ENCODE measurements at places on chromosomes 7 and 10. TPM values are rescaled to one million over a fixed set of nuclear protein-coding genes. Genes with fewer than 3 reads are reported as not detected.
A peak's percentile ranks its signal among the peaks of the same experiment; 100 is the strongest.

- H3K27ac ChIP-seq = no peak overlapping the region
- no peak overlapping the region for H3K4me3 ChIP-seq
- H3K4me1 ChIP-seq = no peaks in the 10 kb centered on the region
- no peak for DNase-seq
- H3K27me3 ChIP-seq = no peaks in the 10 kb centered on the region
Measured at GRCh38 chr10:36766415-36766810, 359.0 kb upstream of the ANKRD30A start.

GRCh38 chr10:128908099-128908498 is 558.9 kb upstream of the MGMT start:
- peaks cover 6% of the 10 kb centered on the region for H3K27me3 ChIP-seq
- no peaks in the 10 kb centered on the region for H3K36me3 ChIP-seq
- H3K4me1 ChIP-seq = no peaks in the 10 kb centered on the region
- no peak for DNase-seq
- no peak overlapping the region for H3K4me3 ChIP-seq

- DNase-seq = no peak
- H3K4me3 ChIP-seq = no peak overlapping the region
- H3K27me3 ChIP-seq = no peaks in the 10 kb centered on the region
- no peaks in the 10 kb centered on the region for H3K36me3 ChIP-seq
Measured at GRCh38 chr10:62580396-62580795, 206.2 kb downstream of the ZNF365 start.

Gene AKR1C4
- not detected for total RNA-seq

- H3K27me3 ChIP-seq = no peaks in the 10 kb centered on the region
- no peaks in the 10 kb centered on the region for H3K4me1 ChIP-seq
- no peak for DNase-seq
- H3K27ac ChIP-seq = no peak overlapping the region
Measured at GRCh38 chr7:108156897-108157605, 26.9 kb upstream of the LAMB4 start.

GRCh38 chr7:95479992-95480624 is 5.6 kb upstream of the ASB4 start:
- no peak overlapping the region for H3K4me3 ChIP-seq
- DNase-seq = no peak
- H3K36me3 ChIP-seq = no peaks in the 10 kb centered on the region
- no peaks in the 10 kb centered on the region for H3K27me3 ChIP-seq
- 0 out of 2 replicates have a peak, but pooled peaks cover 6% of the 10 kb centered on the region for H3K4me1 ChIP-seq

Gene GIMAP6
- total RNA-seq = 0.12 TPM

DNA sequence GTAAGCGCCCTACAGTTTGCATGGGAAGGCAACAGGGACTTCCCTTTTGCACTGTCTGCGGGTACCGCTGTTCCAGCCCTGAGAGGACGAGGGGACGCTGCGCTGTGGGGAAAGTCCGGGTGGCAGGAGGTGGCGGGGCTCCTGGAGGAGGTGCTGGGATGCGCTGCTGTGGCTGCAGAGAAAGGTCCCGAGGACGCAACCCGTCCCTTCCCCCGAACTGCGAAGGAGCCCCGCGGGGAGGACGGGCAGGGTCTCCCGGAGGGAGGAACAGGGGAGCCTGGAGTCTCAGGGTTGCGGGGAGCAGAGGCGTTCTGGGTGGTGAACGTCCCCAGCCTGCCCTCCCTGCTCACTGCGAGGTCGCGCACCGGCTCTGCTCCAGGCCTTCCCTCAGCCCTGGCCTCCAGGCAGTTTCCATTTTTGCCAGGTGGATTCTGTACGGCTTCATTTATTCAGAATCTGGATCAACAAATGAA is 91.6 kb downstream of the CXCL12 start:
- no peak for DNase-seq
- no peak overlapping the region for H3K4me3 ChIP-seq
- no peaks in the 10 kb centered on the region for H3K4me1 ChIP-seq
- no peak overlapping the region for H3K27ac ChIP-seq
- peaks cover 16% of the 10 kb centered on the region for H3K27me3 ChIP-seq

DNA sequence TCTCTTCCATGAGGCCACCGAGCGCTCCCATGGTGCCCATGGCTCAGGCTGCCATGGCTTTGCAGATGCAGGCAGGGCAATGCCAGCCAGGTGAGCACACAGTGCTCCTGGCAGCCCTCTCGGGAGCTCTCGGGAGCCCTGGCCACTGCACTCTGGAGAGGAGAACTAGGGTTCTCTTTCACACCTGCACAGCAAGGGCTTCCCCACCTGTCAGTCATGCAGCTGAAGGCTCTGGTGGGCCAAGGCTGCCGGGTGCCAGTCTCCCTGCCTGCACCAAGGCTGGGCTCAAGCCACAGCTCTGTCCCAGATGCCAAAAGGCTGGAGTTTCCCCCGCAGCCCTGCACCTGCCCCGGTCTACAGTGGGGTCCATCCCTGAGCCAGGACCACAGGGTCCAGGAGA is 32.6 kb downstream of the NUDT1 start:
- H3K4me1 ChIP-seq = no peaks in the 10 kb centered on the region
- no peaks in the 10 kb centered on the region for H3K36me3 ChIP-seq
- H3K27me3 ChIP-seq = no peaks in the 10 kb centered on the region
- DNase-seq = no peak

DNA sequence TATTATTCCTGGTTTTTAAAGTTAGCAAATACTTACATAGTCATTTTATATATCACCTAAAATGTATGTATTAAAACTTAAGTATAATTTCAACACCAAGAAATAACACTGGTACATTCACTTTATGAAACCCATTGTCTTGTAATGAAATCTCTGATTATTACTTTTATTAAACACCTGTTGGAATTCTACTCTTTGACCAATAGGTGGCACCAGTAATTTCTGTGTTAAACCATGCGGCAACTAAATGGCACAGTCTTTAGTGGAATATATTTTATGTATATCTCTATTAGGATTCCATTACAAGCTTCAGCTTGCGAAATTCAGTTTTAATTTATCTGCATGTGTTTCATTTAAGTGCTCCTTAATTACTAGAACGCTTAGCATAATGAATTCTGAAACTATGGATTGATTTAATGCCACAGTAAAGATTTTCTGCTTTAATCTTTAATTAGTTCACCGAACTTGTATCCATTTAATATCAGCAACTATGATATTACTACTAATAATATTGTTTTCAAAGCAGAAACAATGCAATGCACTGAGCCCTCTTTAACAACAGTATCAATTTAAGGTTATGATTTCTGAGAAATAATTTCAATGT is 181.3 kb downstream of the MAGI2 start:
- no peak overlapping the region for H3K27ac ChIP-seq
- no peak overlapping the region for H3K4me3 ChIP-seq
- no peaks in the 10 kb centered on the region for H3K27me3 ChIP-seq
- no peaks in the 10 kb centered on the region for H3K4me1 ChIP-seq
- peak; percentile 39 for DNase-seq
- no peaks in the 10 kb centered on the region for H3K36me3 ChIP-seq

DNA sequence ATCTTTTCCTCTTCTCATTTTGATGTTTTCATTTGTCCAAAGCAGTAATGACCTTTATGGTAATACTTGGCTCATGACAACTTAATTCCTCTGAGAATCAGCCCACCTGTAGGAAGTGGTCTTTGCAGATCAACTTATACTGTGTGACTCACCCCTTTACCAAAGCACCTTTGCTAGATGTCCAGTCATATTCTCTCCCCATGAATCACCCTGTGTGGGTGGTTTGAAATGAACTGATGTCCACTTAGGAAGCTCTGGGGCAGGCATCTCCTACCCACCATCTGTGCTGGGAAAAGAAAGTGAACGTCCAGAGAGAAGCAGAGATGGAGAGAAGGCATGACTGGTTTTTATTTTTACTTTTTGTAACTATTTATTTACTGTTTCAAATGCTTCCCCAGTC is 410.3 kb downstream of the KIF20B start:
- H3K36me3 ChIP-seq = no peaks in the 10 kb centered on the region
- peak; percentile 91 for DNase-seq
- peaks cover 19% of the 10 kb centered on the region for H3K4me1 ChIP-seq
- no peaks in the 10 kb centered on the region for H3K27me3 ChIP-seq

DNA sequence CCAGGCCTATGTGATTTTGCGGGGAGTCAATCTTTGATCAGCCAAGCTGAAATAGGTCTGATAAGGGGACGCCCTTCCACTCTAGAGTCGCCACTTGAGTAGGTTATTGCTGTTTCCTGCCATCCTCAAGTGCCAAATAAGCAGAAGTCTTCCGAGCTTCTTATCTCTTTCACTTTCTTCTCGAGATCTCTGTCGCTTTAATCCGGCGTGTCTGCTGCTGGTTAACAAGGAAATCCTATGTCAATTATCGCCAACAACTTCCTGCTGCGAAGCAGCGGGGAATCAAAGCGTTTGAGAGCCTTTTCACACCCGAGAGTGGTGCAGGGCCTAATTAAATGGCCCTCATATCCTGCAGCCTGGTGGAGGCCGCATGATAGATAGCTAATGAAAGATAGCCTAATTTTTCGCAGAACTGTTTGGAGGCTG is 215.9 kb downstream of the RAB11FIP2 start:
- H3K27me3 ChIP-seq = peaks cover under 1% of the 10 kb centered on the region
- no peak overlapping the region for H3K27ac ChIP-seq
- no peak for DNase-seq
- H3K4me1 ChIP-seq = no peaks in the 10 kb centered on the region

DNA sequence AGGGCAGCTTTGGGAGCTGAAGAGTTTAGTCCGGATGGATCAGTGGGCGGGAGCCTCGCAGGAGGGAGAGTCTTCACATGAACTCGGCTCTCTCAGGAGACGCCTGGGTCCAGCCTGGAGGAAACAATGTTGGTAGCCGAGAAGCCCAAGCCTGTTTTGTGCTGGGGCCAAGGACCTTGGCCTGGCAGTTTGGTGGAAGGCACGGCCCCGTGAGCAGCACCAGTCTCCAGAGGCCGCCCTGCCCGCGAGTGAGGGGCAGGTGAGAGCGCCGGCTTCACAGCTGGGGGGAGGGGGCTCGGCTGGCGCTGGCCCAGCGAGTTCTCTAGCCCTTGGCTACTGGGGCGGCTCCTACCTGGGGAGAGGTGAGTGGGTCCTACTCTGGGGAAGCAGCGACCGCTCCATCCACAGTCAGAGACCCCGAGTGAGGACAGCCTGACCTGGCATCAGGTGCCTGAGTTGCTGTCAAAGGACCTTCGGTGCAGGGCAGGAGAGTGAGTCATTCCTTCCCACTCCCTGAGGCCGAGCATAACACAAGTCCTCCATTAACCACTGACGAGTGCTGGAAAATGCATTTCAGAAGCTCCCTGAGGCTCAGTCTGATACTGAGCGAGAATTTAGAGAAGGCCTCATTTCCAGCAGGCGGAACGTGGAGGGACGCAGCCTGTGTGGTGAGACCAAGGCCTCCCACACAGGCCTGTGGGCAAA is 89.3 kb upstream of the DIP2C start:
- H3K4me1 ChIP-seq = peaks cover 15% of the 10 kb centered on the region
- no peak overlapping the region for H3K27ac ChIP-seq
- no peak overlapping the region for H3K4me3 ChIP-seq
- DNase-seq = no peak
- H3K36me3 ChIP-seq = no peaks in the 10 kb centered on the region
- peaks cover 3% of the 10 kb centered on the region for H3K27me3 ChIP-seq

GRCh38 chr7:115221456-115221855 is 299.6 kb downstream of the MDFIC start:
- no peak overlapping the region for H3K4me3 ChIP-seq
- DNase-seq = no peak
- no peak overlapping the region for H3K27ac ChIP-seq
- H3K27me3 ChIP-seq = no peaks in the 10 kb centered on the region
- no peaks in the 10 kb centered on the region for H3K4me1 ChIP-seq

DNA sequence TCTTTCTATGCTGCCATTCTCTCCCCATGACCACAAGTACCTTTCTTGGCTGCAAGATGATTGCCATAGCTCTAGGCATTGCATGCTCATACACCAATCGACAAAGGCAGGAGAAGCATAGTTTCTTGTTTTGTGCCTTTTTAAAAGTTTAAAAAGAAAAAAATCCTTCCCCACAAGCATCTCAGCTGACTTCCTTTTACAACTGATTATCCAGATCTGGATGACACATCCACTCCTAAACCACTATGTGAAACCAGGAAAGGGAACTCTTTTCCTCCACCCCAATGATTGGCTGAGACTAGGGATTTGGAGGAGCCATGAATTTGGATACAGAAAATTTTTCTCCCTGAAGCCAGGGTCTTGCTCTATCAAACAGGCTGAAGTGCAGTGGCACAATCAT is 14.5 kb upstream of the LRRC4 start:
- no peaks in the 10 kb centered on the region for H3K36me3 ChIP-seq
- H3K27ac ChIP-seq = no peak overlapping the region
- no peak for DNase-seq
- H3K27me3 ChIP-seq = no peaks in the 10 kb centered on the region
- H3K4me1 ChIP-seq = peaks cover 3% of the 10 kb centered on the region
- H3K4me3 ChIP-seq = no peak overlapping the region

GRCh38 chr7:103810112-103810744 is 179.2 kb downstream of the RELN start:
- H3K27me3 ChIP-seq = peaks cover 25% of the 10 kb centered on the region
- H3K36me3 ChIP-seq = no peaks in the 10 kb centered on the region
- no peak for DNase-seq
- H3K4me3 ChIP-seq = no peak overlapping the region
- no peak overlapping the region for H3K27ac ChIP-seq
- no peaks in the 10 kb centered on the region for H3K4me1 ChIP-seq

Gene CAMK1D
- total RNA-seq = 9.6 TPM

DNA sequence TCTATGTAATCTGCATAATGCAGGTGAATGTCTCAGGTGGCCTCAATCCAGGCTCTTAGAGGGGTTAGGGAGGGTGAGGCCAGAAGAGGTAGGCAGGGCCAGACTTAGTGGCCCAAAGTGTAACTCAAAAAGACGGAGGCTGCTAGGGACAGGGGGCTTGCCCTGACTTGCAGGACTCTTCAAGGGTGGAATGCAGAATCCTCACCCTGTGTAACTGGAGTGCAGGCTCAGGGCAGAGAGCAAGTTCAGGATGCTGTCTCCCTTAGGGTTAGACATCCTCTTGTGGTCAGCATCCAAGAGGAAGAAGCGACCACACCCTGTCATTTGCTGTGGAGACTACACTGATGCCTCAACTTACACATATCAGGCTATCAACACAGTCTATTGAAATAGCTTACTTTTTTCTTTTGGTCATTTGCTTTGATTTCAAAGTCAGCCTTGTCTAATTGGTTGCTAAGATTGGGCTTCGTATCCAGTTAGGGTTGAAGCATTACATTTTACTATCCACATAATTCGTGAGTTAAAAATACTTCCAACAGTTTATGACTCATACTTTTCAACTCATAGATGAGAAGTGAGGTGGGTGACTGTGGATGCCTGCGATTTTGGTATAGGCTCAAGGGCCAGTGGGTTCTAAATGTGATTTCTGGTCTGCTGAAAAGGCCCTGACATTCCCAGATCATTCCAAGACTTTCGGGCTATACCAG is 563.6 kb downstream of the SUGCT start:
- no peak overlapping the region for H3K4me3 ChIP-seq
- no peaks in the 10 kb centered on the region for H3K4me1 ChIP-seq
- H3K27me3 ChIP-seq = peaks cover 5% of the 10 kb centered on the region

Gene TEX47
- not detected for total RNA-seq

DNA sequence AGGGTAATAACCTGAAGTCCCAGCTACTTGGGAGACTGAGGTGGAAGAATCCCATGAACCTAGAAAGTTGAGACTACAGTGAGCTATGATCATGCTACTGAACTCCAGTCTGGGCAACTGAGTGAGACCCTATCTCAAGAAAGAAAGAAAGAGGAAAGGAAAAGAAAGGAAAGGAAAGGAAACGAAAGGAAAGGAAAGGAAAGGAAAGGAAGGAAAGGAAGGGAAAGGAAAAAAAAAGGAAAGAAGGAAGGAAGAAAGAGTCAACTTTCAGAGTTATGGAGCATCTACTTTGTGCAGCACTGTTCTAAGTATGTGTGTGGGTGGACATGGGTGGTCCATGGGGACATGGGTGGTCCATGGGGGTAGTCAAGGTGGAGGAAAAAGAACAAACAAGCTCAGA is 24.1 kb upstream of the R3HCC1L start:
- DNase-seq = no peak
- H3K27ac ChIP-seq = no peak overlapping the region
- no peaks in the 10 kb centered on the region for H3K36me3 ChIP-seq
- H3K27me3 ChIP-seq = peaks cover 97% of the 10 kb centered on the region

Gene GBX1
- total RNA-seq = 0.86 TPM
